ENCODE measurements at places on chromosomes 6 and 20. TPM values are rescaled to one million over a fixed set of nuclear protein-coding genes. Genes with fewer than 3 reads are reported as not detected.

DNA sequence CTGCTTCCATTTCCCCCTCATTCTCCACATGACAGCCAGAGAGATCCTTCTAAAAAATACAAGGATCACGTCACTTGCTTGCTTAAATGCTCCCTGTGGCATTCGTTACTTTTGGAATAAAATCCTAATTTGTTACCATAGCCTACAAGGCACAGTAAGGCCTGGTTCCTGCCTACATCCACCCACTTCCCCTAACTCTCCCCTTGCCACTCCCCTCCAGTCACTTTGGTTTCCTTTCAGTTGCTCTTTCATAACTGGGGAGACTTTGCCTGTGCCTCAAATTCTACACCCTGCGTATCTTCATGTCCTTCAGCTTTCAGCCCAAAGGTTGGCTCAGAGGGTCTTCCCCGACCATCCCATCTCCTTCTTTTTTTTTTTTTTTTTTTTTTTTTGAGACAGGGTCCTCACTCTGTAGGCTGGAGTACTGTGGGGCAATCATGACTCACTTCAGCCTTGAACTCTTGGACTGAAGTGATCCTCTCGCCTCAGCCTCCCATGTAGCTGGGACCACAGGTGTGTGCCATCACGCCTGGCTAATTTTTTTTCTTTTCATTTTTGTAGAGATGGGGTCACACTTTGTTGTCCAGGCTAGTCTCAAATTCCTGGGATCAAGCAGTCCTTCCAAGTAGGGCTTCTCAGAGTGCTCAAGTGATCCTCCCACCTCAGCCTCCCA is 12.5 kb downstream of the ID1 start:
- no peak for DNase-seq

DNA sequence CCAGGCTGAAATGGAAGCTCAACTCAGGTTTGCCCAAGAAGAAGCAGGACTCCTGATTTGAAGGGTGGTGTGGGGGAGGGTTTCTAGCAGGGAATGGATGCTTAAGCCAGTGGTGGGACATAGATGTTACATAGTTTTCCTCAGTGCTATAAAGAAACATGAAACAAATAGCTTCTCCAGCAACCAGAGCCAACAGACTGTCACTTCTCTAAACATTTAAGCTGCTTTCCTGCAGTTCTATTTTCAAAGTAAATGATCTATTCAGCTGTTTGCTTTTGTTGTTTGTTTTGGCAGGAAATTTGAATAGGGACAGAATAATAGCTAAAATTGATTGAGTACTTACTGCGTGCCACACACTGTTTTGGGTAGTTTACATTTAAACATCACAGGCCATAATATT is 169.0 kb downstream of the UST start:
- no peak for DNase-seq

GRCh38 chr6:12160326-12160725 is 129.8 kb upstream of the EDN1 start:
- DNase-seq = no peak

GRCh38 chr6:37207903-37208456 is 38.0 kb downstream of the PIM1 start:
- peak; percentile 94 for DNase-seq

- DNase-seq = no peak
Observed at GRCh38 chr6:68735866-68736265, 100.8 kb downstream of the ADGRB3 start.

DNA sequence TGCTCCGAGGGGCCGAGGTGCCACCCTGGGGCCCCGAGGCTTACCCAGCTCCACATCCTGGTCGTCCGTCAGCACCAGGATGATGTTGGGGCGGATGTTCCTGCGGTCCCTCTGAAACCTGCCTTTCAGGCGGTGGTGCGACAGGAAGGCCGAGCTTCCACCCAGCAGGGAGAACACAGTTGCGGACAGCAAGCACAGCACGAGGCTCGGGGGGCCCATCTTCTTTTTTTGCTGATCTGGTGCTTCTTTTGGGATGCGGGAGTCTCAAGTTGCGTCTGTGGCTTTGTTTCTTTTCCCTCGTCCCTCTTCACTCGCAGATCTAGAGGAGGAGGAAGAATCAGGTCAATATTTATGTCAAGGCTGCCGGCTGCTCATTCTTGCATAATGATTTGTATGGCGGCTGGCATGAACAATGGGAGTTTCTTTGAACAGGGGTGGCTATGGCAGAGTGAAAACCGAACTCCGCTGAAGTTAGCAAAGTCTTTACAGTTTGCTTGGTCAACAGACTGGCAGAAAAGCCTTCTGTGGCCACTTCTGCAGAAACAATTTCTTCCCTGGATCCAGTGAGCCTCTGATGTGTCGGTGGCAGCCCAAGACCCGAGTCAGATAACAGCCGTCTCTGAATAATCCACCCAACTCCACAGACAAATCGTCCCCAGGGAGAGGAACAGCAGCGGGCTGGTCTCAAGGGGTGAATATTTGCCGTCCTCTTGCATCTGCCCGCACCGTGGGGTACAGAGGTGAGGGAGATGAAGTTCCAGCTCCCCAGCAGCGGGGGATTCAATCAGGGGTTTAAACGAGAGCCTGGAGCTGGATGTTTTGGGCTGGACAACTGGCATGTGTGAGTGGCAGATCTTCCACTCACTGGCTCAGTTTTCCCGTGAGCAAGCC is 27.9 kb downstream of the SULF2 start:
- DNase-seq = no peak

DNA sequence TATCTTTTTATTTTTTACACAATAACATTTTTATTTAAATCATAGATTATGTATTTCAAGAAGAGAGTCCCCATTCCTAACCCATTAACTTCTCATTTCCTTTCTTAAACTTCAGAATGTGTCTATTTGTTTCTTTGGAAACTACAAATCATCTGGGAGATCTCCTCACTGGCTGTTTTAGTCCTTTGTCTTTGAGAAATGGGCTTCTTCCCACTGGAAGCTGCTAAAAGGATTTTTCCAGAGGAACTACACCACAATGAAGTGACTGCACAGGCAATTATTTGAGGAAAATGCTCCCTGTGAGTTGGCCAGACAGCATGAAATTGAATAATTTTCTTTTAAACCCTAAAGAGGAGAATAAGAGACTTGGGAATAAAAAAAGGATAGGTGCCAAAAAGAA is 119.1 kb downstream of the TENT5A start:
- DNase-seq = no peak

- no peak for DNase-seq
Observed at GRCh38 chr6:112031960-112032359, 21.9 kb upstream of the CCN6 start.

GRCh38 chr6:958488-958887 is 265.5 kb upstream of the EXOC2 start:
- no peak for DNase-seq

DNA sequence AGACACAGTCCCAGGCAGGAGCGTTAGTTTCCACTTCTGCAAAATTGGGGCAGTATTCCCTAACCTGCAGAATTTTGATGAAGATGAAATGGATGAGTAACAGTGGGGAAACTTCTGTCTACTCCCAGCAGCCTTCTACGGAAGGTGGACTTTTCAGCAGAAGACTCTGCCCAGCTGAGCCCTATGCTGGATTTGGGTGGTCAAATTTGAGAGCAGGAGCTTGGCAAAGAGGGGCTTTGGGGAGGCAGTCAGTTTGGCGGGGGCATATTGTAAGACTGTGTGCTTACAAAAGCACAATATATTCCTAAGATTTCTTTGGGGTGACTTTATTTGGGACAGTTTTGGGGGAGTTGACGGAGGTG is 5.4 kb upstream of the SDCBP2 start:
- no peak for DNase-seq

DNA sequence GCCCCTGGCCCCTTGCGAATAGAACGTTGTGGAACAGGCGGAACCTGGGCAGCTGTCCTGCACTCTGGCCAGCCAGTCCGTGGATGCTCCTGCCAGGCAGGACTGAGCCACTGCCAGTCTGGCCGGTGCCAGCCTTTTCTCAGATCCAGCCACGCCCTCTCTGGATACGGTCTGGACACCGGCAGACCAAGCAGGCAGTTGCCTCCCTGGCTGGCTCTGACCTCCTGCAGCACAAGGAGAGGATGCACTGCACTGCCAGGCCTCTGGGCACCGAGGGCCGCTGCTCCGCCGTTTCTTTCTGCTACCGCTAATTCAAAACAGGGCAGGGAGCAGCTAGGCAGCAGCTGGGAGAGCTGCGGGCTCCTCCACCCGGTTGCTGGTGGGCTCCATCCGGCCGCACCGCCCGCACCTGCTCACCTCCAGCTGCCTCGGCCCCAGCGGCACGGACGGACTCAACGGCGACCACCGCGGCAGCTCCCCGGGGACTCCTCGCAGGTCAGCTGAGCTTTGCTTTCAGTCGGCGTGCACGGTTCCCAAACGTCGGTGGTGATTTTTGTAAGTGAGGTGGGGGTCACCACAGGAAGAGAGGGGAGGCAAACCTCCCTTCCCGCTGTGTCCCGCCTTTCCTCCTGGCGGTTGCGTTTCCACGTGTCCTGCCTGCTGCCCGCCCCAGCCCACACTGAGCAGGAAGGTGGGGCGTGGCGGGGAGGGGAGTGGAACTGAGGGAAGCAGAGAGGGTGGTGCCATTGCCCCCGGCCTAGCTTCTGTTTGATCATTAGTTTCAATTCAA is 30.3 kb upstream of the AFDN start:
- DNase-seq = no peak

GRCh38 chr20:47326658-47327268 is 29.7 kb downstream of the ZMYND8 start:
- no peak for DNase-seq

DNA sequence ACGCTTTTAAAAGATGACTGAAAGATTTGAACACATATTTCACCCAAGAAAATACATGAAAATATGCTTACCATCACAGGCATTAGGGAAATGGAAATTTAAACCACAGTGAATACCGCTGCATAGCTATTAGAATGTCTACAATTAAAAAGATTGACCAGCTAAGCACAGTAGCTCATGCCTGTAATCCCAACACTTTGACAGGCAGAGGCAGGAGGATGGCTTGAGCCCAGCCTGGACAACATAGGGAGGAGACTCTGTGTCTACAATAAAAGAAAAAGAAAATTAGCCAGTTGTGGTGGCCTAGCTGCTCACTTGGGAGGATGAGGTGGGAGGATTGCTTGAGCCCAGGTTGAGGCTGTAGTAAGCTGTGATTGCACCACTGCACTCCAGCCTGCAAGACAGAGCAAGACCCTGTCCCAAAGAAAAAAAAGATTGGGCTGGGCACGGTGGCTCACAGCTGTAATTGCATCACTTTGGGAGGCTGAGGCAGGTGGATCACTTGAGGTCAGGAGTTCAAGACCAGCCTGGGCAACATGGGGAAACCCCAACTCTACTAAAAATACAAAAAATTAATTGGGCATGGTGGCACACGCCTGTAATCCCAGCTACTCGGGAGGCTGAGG is 163.7 kb upstream of the AKAP12 start:
- no peak for DNase-seq

DNA sequence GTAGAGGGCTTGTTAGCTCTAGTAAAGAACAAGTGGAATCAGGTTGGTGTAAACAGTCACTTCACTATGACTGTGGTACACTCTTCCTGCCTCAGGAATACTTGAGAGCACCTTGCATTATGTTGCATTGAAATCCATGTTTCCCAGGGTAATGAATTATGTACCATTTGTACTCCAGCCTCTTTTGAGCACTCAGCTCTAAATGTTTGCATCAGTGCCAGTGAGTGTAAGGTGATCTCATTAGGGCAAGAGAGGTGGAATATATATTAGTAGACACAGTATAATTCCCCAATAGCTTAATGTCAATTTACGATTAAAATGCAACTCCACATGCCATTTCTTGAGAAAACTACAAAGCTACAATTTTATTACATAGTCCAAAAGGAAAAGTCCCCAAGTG is 319.6 kb upstream of the POU3F2 start:
- no peak for DNase-seq

DNA sequence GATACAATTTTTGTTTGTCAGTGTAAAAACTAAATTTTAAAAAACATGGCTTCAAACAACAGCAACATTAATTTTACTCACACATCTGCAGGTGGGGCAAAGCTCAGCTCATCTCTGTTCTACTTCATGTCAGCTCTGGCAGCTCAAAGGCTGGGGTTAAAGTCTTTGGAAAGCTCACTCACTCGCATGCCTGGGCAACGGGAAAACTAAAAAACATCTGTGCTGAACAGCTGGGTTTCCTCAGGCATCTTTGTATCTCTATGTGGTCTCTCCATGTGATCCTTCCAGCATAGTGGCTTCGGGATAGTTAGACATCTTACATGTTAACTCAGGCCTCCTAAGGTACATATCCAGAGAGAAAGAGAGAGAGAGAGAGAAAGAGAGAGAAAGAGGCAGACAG is 499.6 kb downstream of the RFPL4B start:
- no peak for DNase-seq

GRCh38 chr6:106287215-106287614 is 38.3 kb downstream of the ATG5 start:
- DNase-seq = no peak

DNA sequence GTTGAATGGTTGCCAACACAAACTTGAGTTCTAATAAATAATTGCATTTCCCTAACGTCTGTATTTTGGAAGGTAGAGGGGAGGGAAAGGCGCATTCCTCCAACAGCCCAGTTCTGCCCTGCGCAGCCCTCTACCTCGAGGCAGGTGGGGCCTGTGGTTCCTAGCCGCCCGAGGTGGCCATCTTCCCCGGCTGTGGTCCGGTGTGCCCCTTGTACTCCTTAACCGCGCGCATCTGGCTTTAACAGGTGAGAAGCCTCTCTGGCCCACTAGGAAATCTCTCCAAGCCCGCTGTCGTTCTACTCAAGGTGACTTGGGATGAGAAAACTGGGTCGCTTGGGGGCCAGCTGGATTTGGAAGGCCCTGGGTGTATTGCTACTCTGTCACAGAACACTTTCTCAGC is 1.7 kb downstream of the KHDC3L start:
- DNase-seq = no peak

GRCh38 chr6:121434037-121434770 is 1.2 kb upstream of the GJA1 start:
- DNase-seq = no peak

GRCh38 chr20:57987659-57988058 is 240.8 kb downstream of the ANKRD60 start:
- DNase-seq = no peak

DNA sequence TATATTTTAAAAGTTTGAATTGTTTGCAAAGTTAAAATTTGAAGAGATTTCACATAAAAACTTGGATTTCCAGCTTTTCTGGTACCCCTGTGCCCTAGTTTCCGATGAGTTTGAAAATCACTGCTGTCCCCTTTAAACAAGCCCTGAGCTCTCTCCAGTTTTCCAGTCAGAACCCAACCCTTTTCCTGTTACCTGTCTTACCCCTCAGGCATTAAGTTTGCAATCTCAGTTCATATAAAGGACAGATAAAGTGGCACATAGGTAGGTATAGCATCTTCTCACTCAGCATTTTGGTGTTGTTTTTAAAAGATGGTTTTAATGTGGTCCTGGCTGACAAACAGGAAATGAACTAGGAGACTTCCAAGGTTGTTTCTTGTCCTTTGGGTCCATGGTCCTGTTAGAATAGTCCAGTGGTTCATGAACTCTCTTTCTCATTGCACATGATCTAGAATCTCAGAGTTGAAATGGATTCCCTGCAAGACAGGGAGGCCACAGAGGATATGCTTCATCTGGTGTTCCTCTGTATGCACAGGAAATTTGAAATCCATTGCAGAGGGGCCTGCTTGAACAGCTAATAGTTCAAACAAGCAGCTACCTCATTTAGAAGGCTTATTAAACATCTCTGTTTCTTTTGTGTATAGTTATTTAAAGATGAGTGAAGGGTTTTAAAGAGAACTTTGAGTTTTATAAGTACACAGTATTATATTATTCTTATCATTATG is 82.7 kb downstream of the JAG1 start:
- no peak for DNase-seq

ETV7 gene
- 0.13 TPM for total RNA-seq

OSTM1 gene
- 53.4 TPM for total RNA-seq

ZNF341 gene
- total RNA-seq = 1.3 TPM

PDSS2 gene
- total RNA-seq = 16.8 TPM

CALHM6 gene
- total RNA-seq = 0.97 TPM

ZSCAN12 gene
- 3.1 TPM for total RNA-seq

CD93 gene
- total RNA-seq = 40.3 TPM

MSH5 gene
- total RNA-seq = 1.7 TPM

Data from cardiac septum (tissue), 1 donor.